Renal cortical epithelial cell (primary cell): ENCODE measurements at places on chromosomes 3 and 15.
A peak's percentile ranks its signal among the peaks of the same experiment; 100 is the strongest.

DNA sequence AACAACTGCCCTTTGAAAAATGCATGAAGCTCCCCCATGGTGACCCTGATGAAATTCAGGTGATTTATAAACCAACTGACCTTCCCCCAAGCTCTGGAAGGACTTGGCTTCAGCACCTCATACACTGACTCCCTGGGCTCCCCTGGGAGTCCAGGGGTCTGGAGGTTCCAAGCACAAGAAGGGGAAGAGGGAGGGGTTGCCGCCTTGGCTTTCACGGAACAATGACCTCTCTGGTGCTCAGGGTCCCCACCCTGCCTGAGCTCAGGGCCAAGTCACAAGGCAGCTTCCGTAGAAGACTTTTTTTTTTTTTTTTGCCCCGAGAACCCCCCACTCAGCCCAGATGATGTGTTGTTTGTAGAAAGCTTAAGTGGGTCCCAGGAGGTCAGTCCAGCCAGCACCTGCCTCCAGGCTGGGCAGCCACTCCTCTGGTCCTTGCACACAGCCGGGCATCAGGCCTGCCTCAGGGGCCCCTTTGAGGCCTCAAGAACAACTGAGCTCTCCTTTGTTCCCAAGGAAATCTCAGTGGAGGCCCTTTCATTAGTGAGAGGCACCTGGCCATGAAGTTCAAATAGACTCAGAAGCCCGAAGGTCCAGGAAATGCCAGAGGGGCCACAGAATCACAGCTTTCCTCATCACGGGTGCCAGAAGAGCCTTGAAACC is 14.0 kb upstream of the ALAS1 start:
- DNase-seq, result no peak

DNA sequence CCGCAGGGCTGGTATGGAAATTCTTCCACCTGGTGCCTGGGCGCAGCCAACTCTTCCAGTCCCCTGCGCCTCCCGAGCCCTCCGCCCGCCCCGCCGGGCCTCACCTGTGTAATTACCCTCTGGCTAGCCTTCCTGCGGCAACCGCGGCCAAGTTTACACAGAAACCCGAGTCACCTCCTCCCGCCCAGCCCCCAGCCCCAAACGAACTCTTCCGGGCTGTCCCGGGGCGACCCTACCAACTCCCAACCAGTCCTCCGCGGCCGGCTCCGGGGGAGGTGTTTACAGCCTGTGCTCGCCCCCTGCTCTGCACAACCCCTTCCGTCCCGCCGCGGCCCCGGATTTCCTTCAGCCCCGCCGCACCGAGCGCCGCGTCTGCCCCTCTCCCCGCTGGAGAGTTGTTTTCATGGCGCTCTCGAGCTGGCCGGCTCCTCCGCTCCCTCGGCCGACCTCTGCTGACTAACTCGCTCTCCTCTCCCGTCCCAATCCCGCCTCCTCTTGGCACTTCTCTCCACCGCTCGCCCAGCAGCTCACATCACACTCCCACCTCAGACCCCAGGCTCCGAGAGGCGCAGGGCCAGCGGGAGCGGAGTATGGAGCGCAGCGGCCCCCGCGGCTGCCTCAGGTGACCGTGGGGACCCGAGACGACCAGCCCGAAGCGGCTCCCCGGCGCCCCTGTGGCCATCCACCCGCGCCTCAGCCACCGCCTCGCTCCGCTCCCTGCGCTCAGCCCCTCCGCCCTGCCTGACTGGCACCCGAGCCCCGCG is 538 bp downstream of the ATOSA start:
- DNase-seq, result peak; percentile 34

- no peak for DNase-seq
Measured at GRCh38 chr3:19363071-19363470, 214.8 kb downstream of the KCNH8 start.

- DNase-seq, result no peak
Measured at GRCh38 chr3:160384639-160385318, 14.2 kb downstream of the IFT80 start.

- DNase-seq, result no peak
Measured at GRCh38 chr3:125351152-125351551, 24.0 kb downstream of the ZNF148 start.

GRCh38 chr3:195450731-195451229 is 8.0 kb upstream of the ACAP2 start:
- DNase-seq, result peak; percentile 68

GRCh38 chr3:106338582-106339214 is 469.9 kb upstream of the CBLB start:
- no peak for DNase-seq

GRCh38 chr3:54963641-54964040 is 35.8 kb upstream of the LRTM1 start:
- no peak for DNase-seq

DNA sequence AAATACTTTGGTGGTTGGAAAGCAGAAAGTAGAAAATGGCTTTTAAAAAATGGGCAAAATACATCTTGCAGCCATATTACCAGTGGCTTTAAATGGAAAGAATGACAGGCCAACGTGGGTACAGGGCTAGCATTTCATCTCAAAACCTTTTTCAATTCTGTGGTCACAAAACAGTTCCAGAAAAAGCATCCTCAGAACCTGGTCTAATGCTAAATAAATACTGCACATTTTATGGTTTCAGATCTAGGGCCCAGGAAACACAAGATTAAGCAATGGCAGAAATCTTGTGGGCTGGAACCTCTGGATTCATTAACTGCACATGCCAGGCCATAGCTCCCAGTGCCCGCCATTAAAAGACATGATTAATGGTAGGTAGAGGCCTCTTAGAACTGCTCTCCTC is 470.2 kb upstream of the RASGRP1 start:
- no peak for DNase-seq

DNA sequence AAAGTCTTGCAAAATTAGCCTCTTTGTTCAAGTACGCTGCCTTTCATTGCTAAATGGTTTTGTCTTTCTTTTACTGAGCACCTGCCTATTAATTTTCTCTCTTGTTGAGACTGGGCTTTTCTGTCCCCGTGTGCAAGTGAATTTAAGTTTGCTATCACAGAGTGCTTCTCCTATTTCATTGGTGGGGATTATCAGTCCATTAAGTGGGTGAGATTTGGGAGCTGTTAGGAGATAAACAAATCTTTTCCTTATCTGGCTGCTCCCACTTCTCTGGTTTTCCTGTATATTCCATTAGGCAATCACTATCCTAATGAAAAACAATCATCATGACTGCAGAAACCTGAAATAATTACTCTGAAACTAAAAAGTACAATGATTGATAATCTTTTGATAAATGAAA is 254.2 kb downstream of the NR1D2 start:
- no peak for DNase-seq

DNA sequence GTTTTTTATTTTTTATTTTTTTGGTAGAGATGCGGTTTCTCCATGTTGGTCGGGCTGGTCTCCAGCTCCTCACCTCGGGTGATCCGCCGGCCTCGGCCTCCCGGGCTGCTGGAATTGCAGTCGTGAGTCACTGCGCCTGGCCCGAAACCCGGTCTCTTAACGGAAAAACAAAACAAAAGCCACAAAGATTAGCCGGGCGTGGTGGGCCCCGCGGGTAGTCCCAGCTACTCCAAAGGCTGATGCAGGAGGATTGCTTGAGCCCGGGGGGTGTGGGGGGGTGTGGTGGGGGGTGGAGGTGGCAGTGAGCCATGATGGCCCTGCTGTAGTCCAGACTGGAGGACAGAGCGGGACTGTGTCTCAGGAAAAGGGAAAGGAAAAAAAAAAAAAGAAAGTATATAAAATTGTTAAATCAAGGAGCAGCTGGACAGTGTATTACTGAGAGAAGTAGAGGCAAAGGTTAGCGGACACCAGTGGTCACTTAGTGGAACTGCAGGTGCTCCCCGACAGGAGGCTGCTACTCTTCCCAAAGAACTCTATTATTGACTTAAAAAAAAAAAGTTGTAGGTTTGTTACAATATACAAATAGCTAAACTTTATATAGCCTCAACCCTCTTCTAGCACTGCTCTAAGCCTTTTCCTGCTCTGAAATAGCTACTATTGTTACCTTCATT is 30.3 kb upstream of the TUBGCP5 start:
- DNase-seq, result no peak

DNA sequence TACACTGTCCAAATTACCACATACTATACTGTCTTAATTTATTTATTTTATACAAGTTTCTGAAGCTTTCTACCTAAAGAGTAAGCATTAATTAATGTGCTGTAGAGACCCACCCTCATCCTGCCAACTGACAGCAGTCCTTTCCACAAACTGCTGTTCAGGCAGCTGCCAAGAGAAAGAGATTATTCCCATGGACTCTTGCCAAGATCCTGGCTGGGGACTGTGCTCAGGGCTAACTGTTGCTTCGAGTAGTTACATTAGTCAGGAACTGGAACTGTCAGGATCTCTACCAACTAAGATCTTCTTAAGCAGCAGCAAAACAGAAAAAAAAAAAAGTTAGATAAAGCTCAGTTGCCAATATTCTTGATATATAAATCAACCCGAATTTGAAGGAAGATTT is 398.8 kb downstream of the MECOM start:
- peak; percentile 84 for DNase-seq

DNA sequence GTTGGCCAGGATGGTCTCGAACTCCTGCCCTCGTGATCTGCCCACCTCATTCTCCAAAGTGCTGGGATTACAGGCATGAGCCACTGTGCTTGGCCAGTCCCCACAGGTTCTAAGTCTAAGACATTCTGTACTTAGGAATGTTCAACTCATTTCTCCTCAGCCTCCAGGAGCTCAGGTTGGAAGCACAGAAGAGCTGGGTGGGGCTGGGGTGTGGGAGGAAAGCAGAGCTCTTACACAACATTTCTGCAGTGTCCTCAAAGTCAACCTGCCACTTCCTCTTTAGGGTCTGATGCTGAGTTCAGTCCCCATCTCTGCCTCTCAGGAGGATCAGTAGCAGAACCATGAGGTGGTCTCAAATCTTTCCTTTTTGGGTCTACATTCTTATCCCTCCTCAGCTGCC is 75.5 kb downstream of the MRPL46 start:
- DNase-seq, result no peak

DNA sequence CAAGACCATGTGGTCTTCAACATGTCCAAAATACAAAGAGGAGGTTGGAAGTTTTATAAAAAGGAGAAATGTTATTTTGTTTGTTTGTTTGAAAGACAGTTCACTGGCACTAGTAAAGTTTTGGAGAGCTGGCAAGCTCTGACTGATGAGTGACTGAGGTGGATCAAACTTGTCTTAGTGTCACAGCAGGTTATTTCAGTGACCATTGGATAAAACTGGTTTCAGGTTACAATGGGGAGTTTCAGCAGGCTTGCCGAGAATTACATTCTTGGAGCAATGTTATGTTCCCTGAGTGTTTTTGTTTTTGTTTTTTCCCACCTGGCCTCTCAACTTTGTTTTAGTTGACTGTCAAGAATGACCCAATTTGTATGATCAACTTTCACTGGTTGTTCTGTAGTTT is 414.5 kb upstream of the ARHGEF26 start:
- no peak for DNase-seq

- DNase-seq, result peak; percentile 55
Measured at GRCh38 chr3:61783993-61784718, 222.8 kb downstream of the PTPRG start.

DNA sequence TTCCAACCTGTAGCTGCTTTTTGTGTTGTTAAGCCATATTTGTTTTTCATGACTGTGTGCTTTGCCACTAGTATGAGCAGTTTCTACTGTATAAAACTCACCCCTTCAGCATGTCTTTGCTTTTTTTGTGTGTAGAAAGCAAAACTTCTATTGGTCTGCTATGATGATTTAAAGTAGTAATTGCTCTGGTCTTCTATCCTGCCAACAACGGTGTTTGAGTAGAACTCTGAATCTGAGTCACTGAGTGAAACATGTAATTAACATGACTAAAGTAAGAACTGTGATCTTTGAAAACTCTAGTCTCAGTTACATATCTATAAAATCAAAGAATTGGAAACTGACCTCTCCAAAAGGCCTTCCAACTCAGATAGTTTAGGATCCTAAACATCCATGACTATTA is 133.6 kb downstream of the TPRG1 start:
- DNase-seq, result peak; percentile 25

GRCh38 chr3:185282696-185283373 is 29.0 kb upstream of the EHHADH start:
- DNase-seq, result peak; percentile 88

- DNase-seq, result no peak
Measured at GRCh38 chr3:188001926-188002325, 152.0 kb upstream of the LPP start.

DNA sequence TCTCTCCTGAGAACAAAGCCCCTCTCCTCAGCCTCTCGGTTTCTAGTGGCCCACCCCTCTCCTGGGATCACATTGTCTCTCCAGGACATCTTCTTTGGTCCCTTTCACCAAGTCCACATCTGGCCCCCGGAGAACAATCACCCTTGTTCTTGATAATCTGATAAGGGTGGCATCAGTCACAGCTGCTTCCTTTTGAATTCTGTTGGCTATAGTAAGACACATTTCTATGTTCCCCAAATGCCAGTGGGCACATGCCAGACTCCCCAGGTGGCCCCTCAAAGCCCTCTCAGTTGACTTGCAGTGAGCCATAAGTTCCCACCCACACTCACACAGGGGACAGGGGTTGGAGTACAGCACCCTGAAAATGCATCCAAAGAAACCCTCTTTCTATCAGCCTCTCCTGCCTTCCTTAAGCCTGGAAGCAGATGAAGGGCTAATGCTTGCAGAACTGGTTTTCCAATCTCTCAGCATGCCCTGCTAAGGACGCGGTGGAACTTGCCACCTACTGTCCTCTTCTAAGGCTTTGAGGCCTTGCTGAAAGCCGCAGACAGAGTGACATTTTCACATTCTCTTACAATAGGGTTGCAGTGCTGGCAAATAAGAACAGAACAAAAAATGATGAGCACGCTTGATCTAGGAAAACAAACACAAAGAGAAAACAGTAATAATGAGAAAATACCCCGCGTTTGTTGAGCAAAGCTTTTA is 101.3 kb upstream of the SLCO3A1 start:
- DNase-seq, result no peak

DNA sequence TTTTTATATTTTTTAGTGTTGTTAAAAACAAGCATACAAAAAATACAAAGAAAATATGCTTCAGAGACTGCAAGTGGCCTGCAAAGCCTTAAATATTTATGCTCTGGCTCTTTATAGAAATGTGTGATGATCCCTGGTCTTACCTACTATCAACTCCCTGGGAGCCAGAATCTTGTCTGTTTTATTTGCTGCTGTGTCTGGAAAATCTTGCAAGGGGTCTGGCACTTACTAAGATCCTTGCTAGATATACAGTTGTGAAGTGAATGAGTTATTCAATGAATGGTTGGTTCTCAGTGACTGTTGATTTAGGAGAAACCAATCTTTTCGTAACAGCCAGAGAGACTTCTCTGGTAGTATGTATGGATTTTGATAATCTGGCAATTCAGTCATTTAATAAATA is 521.0 kb upstream of the CFAP20DC start:
- no peak for DNase-seq

- no peak for DNase-seq
Measured at GRCh38 chr15:57345584-57345983, 30.7 kb upstream of the CGNL1 start.
